ENCODE measurements at places on chromosomes 13 and 19.
A peak's percentile ranks its signal among the peaks of the same experiment; 100 is the strongest.

GRCh38 chr13:108350579-108350978 lies 81.1 kb downstream of the TNFSF13B start:
- DNase-seq = no peak

DNA sequence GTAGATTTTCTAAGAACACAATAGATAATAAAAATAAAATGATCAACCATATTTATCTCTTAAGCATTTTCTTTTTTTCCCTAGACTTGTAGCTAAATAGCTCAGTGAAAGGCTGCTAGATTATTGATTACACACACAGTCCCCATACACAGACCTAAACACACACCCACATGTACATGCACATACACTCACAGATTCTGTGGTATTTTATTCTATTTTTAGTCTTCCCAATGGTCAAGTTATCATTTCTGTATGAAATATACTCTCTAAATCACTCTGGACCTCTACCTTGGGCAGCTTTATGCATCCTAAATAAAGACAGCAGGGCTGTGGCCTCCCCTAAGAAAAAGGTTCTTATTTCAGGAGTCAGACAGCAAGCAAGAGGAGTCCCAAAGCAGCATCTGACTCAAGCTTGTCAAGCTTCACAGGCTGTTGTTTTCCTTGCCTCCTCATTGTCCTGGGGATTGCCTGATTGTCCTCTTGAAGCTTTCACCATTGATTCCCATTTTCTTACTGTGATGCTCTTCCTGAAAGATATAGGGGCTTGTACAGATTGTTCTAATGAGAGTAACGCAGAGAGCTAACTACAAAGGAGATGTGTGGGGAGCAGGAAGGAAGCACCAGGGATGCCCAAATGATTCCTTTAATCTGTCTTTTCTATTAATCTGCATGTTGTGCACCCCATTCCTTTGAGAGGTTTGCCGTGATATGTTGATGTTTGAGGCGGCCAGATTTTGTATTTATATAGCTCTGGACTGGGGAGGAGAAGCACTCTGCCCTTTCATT lies 986.5 kb downstream of the PCDH17 start:
- no peak for DNase-seq

DNA sequence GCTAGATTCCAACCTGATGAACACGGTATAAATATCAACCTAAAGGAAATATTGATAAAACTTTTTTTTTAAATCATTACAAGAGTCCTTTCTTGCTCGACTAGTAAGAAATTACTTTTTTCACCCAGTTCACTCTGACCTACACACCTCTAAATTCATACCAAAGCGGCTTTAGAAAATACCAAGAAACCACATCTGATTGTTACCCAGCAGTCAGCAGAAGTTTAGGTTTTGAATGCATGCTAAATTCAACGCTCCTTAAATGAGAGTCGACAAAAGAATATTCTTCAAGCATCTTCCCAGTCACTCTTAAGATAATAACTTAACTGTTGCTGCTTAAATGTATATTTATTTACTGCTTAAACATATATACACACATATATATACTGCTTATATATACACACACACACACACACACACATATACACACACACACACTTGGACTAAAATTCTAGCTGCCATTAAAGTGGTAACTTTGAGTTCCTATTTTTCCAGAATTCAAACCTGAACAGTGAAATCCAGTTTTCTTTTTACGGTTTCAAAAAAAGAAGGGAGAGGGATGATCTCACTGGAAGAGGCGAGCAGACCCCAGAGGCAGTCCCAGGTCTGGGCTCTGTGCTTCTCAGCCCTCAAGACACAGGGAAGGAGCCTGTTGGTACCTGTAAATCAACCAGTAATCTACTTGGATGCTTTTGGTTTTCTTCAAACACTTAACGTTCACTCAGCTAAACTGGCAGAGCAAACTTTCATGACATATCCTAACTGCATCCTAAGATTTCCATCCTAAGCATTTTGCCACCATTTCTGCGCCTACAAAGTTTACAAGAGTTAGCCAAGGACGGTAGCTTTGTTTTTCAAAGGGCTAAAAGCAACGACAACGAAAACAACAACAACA lies 1.7 kb downstream of the STK24 start:
- no peak for DNase-seq

DNA sequence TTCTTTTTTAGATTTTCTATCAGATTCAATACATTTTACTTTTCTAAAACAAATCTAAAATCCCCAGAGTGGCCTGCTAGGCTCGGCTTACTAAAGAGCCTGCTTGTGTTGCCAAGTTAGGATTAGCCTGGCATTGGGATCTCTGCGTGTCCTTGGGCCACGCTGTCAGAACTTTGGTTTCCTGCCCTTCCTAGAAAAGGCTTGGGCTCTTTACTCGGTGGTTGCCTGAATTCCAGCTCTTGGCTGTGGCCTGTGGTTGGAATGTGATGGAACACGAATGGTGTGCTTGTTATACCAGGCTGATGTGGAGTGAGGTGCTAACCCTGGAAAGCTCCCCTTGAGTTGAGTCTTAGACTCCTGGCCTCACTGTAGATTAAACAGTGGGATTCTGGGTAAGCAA lies 8.5 kb downstream of the SPATA13 start:
- DNase-seq = no peak

- DNase-seq = no peak
These were observed 103.3 kb upstream of the HTR2A start for GRCh38 chr13:47000165-47000564.

- no peak for DNase-seq
These were observed 132.9 kb downstream of the SLITRK6 start for GRCh38 chr13:85666356-85666755.

DNA sequence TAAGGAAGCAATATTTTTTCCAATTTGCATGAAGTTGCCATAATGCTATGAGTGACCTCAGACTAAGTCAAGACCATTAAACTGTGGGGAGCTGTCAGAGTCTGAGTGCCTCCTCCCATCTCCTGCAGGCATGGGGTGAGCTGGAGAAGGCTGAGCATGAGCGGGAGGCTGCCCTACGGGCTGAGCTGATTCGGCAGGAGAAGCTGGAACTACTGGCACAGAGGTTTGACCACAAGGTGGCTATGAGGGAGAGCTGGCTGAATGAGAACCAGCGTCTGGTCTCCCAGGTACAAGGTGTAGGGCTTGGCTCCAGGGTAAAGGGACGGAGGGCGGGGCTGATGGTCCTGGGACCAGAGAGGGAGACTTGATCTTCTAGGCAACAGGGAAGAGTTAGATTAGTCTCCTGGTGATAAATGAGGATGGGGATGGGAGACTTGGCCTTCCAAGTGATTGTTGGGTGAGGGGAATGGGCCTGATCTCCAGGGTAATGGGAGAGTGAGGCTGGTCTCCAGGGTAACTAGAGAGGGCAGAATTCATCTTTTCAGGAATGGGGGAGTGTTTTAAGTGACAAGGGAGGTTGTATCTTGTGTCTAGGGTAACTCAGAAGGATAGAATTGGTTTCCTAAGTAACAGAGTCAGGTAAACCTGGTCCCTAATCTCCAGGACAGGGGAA lies 36.0 kb downstream of the SPTBN4 start:
- DNase-seq = no peak

DNA sequence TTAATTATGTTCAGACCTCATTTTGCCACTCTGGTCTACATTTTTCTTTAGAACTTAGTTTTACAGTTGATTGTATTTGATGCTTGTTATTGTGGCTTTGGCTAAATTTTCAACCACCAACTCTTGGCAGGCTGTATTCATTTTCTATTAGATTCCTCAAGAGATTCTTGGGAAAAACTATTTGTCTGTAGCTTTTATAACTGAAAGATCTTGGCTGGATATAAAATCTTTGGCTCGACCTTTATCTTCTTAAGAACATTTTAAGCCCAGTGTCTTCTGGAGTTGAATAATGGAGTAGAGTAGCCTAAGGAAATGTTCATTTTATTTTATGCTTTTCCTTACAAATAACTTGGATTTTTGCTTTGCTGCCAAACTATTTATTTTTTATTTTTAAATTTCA lies 848.5 kb downstream of the PCDH17 start:
- no peak for DNase-seq

GRCh38 chr19:55528030-55528803 lies 8.7 kb downstream of the SBK2 start:
- DNase-seq = no peak

- no peak for DNase-seq
These were observed 40.4 kb upstream of the PDCD5 start for GRCh38 chr19:32540621-32541020.

DNA sequence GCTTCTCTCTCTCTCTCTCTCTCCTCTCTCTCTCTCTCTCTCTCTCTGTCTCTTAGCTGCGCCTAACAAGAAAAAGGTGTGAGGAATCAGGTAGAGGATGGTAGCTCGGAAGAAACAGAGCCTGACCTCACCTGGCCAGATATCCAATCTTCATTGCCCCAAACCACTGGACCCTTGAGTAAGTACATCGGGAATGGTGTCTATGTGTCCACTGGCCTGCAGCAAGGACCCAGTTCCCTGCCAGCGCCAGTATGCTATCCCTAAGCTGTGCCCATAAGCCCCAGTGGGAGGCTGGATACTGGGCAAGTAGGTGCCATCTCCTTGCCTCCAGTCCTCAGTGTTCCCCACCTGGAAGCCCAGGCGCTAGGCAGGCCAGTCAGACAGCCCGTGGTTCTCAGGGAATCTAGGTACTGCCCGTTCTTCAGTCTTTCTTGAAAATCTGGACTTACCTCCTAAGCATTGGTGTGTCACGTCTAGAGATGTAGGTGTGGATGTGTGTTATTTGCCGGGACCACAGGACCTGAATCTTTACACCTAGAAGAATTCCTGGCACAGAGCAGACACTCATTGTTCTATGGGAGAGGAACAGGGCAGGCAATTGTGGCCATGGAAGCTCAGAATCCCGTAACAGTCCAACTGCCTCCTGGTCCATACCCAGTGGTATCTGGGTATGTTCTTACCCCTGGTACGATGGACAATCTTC lies 7.3 kb downstream of the URAD start:
- no peak for DNase-seq

GRCh38 chr19:343941-344624 lies 513 bp downstream of the MIER2 start:
- peak; percentile 33 for DNase-seq

All from stimulated activated CD8-positive, alpha-beta memory T cell treated with anti-CD3 and anti-CD28 coated beads, Interleukin-7, amount 100 ng/mL, for 4 hours (primary cell).